Stimulated activated CD4-positive, alpha-beta T cell treated with anti-CD3 and anti-CD28 coated beads, Interleukin-1b, Interleukin-23, amount 100 ng/mL, for 4 hours (primary cell): ENCODE measurements at places on chromosomes 4 and X.

- DNase-seq = no peak
Measured at GRCh38 chrX:39204945-39205344, 403.7 kb downstream of the MID1IP1 start.

- DNase-seq = no peak
Measured at GRCh38 chr4:86664959-86665358, 70.8 kb downstream of the PTPN13 start.

DNA sequence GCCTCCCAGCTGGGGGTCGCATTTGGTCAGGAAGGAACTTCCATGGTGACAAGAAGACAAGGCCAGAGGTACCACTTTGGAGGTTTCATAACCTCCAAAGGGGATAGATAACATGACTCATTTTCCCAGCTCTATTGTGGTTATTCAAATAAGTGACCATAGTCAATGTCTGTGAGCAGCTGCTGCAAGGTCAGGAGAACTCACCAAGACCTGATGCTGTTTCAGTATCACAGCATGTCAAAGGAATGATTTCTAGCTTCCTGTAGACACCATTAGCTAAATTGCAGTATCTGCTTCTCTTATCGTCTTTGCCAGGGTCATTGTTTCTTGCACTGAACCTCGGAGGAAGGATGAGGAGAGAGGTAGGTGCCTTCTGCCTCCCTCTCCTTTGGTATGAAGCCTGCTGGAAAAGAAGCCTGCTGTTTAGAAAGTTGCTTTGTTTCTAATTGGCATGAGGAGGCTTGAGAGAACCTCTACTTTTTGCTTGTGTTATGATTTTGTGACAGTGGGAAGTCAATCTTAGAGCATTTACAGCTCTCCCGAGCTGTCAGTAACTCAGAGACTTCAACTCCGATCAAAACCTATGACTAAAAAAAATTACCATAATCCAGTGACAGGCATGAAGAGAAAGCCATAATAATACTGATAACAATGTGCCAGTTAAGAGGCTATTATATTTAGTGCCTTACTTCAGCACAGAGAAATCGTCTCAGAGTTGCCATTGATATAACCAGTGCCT lies 38.0 kb upstream of the GATB start:
- DNase-seq = no peak

- no peak for DNase-seq
Measured at GRCh38 chr4:151931563-151931962, 170.8 kb upstream of the GATB start.

DNA sequence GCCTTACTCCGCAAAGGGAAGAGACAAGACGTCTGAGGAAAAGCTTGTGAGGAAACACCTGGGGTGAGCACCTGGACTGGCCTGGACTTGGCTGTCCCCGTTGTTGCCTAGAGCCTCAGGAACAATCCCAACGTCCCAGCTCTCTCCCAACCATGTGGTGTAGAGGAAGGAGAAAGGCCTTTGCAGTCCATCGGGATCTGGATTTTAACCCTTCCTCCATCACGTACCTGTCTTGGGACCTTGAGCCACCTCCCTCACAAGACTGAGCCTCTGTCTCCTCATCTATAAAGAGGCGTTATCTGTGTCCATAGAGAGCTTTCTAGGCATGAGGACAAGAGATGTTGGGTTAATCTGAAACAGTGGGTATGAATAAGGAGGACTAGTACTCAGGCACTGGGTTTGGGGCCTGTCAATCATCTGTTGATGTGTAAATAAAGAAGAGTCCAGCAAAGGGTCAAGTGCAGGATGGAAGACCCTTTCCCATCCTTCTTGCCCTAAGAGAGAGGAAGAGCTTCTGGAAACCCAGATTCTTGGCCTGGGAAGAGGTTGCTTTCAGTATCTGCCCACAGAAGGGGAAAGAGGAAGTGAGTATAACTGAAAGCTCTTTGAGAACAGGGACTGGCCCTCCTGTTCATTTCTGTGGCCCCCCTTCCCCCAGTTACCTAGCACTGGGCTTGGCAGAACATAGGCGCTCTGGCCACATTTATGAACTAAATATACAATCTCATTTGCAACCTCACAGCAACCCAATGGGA lies 137.1 kb downstream of the PJA1 start:
- DNase-seq = no peak

GRCh38 chr4:39759569-39759968 lies 61.6 kb downstream of the UBE2K start:
- DNase-seq = no peak

GRCh38 chr4:67604749-67605148 lies 46.2 kb downstream of the STAP1 start:
- no peak for DNase-seq
